ENCODE measurements at places on chromosomes 11 and 22.

- no peak for DNase-seq
Measured at GRCh38 chr22:22927196-22927887, 39.7 kb downstream of the IGLL5 start.

DNA sequence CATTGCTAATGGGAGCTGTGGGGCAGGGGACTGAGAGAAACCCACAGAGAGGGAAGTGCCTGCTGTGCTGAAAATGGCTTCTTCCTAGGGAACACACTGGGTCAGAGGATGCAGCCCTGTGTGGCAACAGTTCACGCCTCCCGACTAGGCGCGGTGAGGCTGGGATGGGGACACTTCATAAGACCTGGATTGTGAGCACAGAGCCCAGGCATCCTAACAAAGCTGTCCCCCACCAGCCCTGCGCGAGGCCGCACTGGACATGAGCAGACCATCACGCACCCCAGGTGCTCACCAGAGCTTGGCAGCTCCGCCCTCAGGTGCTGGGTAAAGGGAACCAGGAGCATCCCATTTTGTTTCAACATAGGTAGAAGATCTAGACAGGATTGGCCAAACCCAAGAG is 1.8 kb upstream of the KRTAP5-4 start:
- no peak for DNase-seq

GRCh38 chr11:75481922-75482606 is 43.7 kb downstream of the GDPD5 start:
- no peak for DNase-seq

GRCh38 chr22:44217346-44217745 is 36.6 kb downstream of the PARVG start:
- DNase-seq: no peak
